ENCODE measurements at places on chromosomes 16 and 17. TPM values are rescaled to one million over a fixed set of nuclear protein-coding genes. Genes with fewer than 3 reads are reported as not detected.

GRCh38 chr17:60165971-60166370 is 16.2 kb downstream of the CA4 start:
- no peaks in the 10 kb centered on the region for H3K36me3 ChIP-seq
- no peak overlapping the region for H3K27ac ChIP-seq
- H3K4me3 ChIP-seq: no peak overlapping the region

DNA sequence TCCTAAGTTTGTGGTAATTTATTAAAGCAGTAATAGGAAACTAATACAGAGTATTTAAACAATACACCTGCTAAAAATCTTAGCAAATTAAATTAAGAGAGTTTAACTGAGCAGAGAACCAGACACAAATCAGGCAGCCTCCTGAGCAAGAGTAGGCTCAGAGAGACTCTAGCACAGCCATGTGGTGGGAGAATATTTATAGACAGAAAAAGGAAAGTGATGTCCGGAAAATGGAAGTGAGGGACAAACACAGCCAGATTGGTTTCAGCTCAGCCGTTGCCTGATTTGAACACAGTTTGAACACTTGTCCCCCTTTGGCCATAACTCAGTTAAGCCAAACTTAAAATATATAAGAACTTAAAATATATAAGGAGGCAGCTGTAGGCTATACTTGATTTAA is 192.6 kb upstream of the PSMD7 start:
- H3K4me3 ChIP-seq: no peak overlapping the region
- peaks cover 4% of the 10 kb centered on the region for H3K27me3 ChIP-seq
- H3K4me1 ChIP-seq: peaks cover 8% of the 10 kb centered on the region
- no peak for DNase-seq

DNA sequence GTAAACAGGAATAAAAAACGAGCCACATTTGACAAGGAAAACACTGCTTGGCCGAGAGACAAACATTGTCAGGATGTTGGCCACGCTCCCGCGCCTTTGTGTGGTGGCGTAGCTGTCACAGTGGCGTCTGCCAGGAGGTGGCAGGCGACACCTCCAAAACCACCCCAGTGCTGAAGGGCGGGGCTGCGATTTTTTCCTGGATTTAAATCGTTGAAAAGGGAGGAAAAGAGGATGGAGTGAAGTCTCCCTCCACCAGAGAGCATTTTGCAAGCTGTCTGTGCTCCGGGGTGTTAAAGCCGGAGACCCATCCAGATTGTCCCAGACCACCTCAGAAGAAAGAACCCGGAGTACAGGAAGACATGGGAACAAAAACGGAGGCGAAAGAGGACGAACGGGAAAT is 12.7 kb downstream of the MRM3 start:
- peak; percentile 61 for DNase-seq
- peaks cover 19% of the 10 kb centered on the region for H3K36me3 ChIP-seq
- no peak overlapping the region for H3K4me3 ChIP-seq
- no peaks in the 10 kb centered on the region for H3K27me3 ChIP-seq
- no peak overlapping the region for H3K27ac ChIP-seq
- peaks cover 2% of the 10 kb centered on the region for H3K4me1 ChIP-seq

DNA sequence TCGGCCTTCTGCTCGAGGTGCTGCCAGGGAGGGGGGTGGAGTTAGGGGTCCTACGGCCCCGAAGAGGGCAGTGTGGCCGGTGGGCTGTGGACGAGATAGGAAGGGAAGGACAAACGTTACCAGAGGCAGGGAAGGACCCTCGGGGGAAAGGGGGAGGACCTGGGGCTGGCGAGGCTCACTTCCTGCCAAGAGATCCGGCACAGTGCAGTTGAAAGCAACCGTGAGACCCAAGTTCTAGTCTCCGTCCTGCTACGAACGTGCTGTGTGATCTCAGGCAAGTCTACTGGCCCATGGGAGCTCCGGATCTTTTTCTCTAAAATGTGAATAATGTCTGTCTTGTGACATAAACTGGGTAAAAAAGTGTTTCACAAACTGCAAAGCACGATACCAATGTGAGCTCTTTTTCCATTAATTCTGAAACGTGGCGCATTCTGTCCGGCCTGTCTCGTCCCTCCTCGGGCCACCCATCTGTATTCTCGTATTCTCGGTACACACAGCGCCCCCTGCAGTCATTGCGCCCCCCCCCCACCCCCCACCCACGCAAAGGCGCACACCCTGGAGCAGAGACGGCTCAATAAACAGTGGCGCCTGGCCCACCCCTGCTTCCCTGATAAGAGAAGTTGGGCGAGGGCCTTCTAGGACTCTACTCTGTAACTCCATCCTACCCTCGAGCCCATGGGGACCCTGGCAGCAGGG is 8.8 kb downstream of the CYGB start:
- DNase-seq: no peak
- no peak overlapping the region for H3K27ac ChIP-seq
- no peaks in the 10 kb centered on the region for H3K36me3 ChIP-seq

- peaks cover 8% of the 10 kb centered on the region for H3K4me1 ChIP-seq
- H3K27me3 ChIP-seq: peaks cover 3% of the 10 kb centered on the region
- no peaks in the 10 kb centered on the region for H3K36me3 ChIP-seq
- no peak for DNase-seq
Measured at GRCh38 chr17:27345141-27345904, 51.4 kb downstream of the WSB1 start.

- no peaks in the 10 kb centered on the region for H3K36me3 ChIP-seq
- peaks cover 9% of the 10 kb centered on the region for H3K27me3 ChIP-seq
- H3K4me3 ChIP-seq: no peak overlapping the region
- no peaks in the 10 kb centered on the region for H3K4me1 ChIP-seq
- DNase-seq: no peak
Measured at GRCh38 chr16:20359997-20360396, 7.5 kb upstream of the UMOD start.

- H3K36me3 ChIP-seq: no peaks in the 10 kb centered on the region
- peaks cover 30% of the 10 kb centered on the region for H3K4me1 ChIP-seq
- DNase-seq: peak; percentile 88
- H3K27me3 ChIP-seq: no peaks in the 10 kb centered on the region
- peak overlapping the region; percentile 65 for H3K27ac ChIP-seq
Measured at GRCh38 chr16:29784901-29785500, 5.5 kb upstream of the KIF22 start.

- no peak overlapping the region for H3K27ac ChIP-seq
- DNase-seq: no peak
- H3K36me3 ChIP-seq: no peaks in the 10 kb centered on the region
- no peaks in the 10 kb centered on the region for H3K27me3 ChIP-seq
Measured at GRCh38 chr16:52090080-52090479, 456.9 kb downstream of the TOX3 start.

GRCh38 chr17:79633154-79633553 is 22.3 kb upstream of the RBFOX3 start:
- no peaks in the 10 kb centered on the region for H3K4me1 ChIP-seq
- H3K36me3 ChIP-seq: no peaks in the 10 kb centered on the region
- H3K4me3 ChIP-seq: no peak overlapping the region
- H3K27ac ChIP-seq: no peak overlapping the region
- H3K27me3 ChIP-seq: peaks cover 40% of the 10 kb centered on the region

DNA sequence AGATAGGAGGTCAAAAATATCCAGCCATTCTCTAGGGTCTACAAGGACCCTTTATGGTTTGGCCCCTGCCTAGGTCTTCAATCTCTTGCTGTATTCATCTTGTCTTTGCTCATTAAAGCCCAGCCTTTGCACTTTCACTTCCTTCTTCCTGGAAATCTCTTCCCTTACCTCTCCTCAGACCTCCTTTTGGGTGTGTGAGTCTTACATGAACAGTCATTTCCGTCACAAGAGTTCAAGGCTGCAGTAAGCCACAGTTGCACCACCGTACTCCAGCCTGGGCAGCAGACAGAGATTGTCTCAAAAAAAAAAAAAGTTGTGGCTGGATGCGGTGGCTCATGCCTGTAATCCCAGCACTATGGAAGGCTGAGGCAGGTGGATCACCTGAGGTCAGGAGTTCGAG is 6.0 kb upstream of the ATP1B2 start:
- no peak overlapping the region for H3K27ac ChIP-seq
- peak; percentile 19 for DNase-seq
- H3K4me3 ChIP-seq: no peak overlapping the region
- peaks cover 9% of the 10 kb centered on the region for H3K4me1 ChIP-seq
- peaks cover 8% of the 10 kb centered on the region for H3K27me3 ChIP-seq

- H3K4me1 ChIP-seq: peaks cover 6% of the 10 kb centered on the region
- DNase-seq: no peak
- H3K4me3 ChIP-seq: no peak overlapping the region
- H3K36me3 ChIP-seq: no peaks in the 10 kb centered on the region
Measured at GRCh38 chr17:79818026-79818758, 21.0 kb downstream of the CBX4 start.

GRCh38 chr16:86881118-86881510 is 302.8 kb downstream of the FOXL1 start:
- no peak for DNase-seq
- H3K27ac ChIP-seq: no peak overlapping the region
- no peaks in the 10 kb centered on the region for H3K4me1 ChIP-seq
- H3K36me3 ChIP-seq: no peaks in the 10 kb centered on the region
- peaks cover 51% of the 10 kb centered on the region for H3K27me3 ChIP-seq
- no peak overlapping the region for H3K4me3 ChIP-seq

The SLFN14 gene
- not detected for total RNA-seq

The TBC1D3L gene
- 14.0 TPM for total RNA-seq

The NPIPA3 gene
- total RNA-seq: 2.1 TPM
